Activated CD4-positive, alpha-beta T cell treated with anti-CD3 and anti-CD28 coated beads, Interleukin-2, amount 10 ng/mL, durations not matched to agents 7 days and 5 days (primary cell): ENCODE measurements at places on chromosomes 2 and 18.
A peak's percentile ranks its signal among the peaks of the same experiment; 100 is the strongest.

DNA sequence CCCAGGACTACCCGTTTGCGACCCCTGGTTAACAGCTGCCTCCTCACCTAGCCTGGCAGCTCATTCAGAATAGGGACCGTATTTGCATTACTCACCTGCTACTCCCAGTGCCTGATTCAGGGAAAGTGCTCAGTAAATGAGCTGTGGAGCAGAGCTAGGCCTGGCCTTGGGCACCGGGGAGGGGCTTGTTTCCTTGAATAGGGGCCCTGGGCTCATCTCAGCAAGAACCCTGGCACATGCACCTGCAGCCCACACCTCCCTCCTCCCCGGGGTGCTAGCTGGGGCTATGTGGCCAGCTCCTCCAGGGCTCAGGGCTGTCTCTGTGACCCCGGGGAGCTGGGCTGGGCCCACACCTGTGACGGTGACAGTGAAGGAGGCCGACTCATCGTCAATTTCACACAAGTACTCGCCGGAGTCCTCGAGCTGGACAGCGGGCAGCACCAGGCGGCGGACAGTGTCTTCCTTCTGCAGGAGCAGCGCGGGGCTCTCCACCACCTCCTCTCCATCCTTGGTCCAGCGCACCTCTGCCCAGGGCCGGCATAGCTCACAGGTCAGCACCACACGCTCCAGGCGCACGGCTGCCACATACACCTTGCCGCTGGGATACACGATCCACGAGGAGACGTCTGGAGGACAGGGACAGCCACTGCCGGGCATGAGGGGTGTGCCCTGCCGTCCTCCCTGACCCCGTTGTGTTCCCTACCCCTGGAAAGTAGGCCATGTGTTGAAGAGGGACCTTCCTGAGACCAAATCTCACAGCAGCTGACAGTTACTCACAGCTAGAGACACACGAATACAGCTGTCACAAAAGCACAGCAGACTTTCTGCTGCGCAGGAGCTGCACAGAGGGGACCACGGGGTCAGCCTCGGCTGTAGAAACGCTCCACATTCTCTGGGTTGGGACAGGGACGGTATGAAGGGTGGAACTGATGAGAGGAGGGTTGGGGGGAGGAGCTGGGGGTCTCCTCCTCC is 9.0 kb downstream of the OBSL1 start:
- no peak for DNase-seq

- DNase-seq = no peak
Measured at GRCh38 chr2:47654790-47655562, 128.0 kb upstream of the MSH6 start.

- DNase-seq = no peak
Measured at GRCh38 chr18:26460449-26461091, 87.8 kb downstream of the KCTD1 start.

DNA sequence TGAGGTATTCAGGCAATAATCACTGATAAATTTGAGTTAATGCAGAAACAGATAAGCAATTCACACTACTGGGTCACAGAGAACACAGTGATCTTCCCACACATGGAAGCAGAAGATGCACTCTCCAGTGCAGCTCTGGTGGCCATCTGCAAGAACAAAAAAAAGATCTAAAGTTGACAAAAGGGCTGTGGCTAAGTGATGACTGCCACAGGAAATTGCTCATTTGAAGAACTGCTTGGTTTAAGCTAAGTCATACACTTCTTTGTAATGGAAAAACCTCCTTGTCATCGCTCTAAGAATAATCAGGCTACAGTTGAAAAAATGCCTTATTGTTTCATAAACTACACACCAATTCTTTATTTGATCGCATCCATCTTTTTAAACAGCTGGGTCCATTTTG is 115.1 kb downstream of the DTNB start:
- peak; percentile 62 for DNase-seq

- DNase-seq = no peak
Measured at GRCh38 chr2:143140864-143141661, 11.8 kb downstream of the ARHGAP15 start.

DNA sequence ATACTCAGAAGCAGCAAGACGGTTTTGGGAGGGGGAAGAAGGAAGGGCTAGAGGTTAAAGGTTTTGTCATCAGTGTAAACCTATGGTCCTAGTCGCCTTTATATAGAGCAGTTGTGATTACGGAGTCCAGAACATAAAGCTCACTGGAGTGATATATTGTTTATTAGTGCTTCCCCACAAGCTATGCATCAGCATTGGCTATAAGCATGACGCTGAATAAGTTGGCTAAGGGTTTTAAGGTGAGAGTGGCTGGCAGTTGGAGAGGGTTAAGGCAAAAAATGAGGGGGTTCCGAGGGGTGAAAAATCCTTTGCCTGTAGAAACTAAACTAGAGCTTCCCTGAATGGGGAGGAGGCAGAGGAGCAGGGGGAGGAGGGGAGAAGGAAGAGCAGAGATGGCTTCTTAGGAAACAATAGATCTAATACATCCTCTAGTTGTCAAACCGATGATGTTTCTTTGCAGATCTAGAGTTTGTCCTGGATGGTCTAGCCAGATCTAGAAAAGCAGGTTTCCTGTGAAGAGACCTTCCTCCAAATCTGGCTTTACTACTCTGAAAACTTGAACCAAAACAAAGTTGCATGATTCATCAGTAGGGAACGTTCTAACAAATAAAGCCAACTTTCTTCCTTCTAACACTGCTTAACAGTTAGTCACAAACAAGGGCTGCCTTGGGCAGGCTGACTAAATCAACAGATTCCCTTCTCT is 2.5 kb downstream of the KLF7 start:
- DNase-seq = no peak

DNA sequence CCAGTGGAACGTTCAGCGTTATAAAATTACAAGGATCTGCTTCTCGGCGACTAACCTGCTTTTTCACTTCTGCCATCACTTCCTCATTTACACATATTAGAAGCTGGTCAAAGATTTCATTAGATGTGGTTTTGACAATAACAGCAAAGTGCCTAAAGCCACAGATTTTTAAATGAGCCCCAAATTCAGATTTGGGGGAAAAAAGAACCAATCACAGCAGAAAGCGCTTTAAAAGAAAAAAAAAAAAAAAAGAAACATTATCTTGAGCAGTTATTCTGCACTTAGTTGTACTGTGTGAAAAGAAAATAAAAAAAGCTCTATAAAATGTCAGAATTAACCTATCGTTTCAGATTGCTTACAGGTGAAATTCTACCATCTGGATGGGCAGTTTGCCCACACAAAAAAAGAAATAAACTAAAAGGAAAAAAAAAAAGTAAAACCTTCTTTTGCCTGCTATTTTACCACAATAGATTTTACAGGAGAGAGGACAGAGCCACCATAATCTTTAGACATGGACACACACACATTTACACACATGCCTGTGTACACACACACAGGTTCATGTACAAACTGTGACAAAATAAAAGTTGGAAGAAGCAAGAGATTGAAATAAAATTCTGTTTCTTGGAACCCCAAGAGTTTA is 167.2 kb downstream of the TCF4 start:
- DNase-seq = no peak

- DNase-seq = no peak
Measured at GRCh38 chr2:193228276-193228675, 1033.5 kb upstream of the TMEFF2 start.

DNA sequence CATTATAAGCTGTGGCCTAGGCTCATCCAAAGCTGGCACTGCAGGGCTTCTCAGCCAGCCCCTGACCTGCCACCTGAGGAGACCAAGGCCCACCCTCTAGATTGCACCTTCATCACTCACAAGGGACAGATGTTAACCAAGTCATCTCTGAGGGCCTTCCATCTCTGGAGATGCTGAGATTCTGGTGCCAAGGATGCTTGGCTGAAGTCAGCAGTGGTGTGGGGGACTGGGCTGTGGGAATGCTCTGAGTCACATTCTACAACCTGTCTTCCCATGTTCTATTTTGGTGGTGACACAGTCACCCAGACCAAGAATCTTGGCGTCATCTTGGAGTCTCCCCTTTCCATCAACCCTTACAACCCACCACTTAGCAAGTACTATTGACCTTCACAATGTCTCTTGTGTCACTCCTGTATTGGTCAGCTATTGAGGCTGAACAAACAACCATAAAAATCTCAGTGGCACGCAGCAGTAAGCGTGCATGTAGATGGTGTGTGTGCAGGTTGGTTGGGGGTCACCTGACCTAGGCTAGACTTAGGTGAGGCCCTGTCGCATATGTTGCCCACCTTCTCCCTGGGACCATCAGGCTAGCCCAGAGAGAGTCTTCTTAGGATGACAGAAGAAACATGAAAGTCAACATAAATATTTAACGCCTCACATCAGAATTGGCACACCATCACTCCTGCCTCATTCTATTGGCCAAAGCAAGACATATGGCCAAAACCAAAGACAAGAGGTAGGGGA is 135.0 kb downstream of the SMAD7 start:
- DNase-seq = no peak

GRCh38 chr2:215861607-215862350 is 151.6 kb downstream of the MREG start:
- no peak for DNase-seq

GRCh38 chr2:68767996-68768395 is 33.4 kb downstream of the ARHGAP25 start:
- DNase-seq = no peak

DNA sequence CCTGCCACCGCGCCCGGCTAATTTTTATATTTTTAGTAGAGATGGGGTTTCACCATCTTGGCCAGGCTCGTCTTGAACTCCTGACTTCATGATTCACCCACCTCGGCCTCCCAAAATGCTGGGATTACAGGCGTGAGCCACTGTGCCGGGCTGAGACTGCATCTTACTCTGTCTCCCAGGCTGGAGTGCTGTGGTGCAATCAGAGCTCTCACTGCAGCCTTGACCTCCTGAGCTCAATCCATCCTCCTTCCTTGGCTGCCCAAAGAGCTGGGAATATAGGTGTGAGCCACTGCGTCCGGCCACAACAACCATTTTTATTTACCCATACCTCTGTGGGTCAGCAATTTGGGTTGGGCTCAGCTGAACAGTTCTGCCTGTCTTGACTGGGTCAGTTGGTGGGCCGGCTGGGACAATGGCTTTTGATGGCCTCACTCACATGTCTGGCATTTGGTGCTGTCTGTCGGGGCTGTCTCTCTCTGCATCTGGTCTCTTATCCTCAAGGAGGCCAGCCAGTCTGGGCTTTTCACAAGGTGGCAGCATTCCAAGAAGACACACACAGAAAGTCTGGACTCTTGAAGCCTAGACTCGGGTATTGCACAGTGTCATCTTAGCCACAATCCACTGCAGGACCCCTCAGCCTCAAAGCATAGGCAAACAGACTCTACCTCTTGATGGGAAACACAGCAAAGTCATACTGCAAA is 116.8 kb upstream of the GATA6 start:
- DNase-seq = no peak

- DNase-seq = no peak
Measured at GRCh38 chr2:47237375-47238334, 82.5 kb upstream of the STPG4 start.

- DNase-seq = no peak
Measured at GRCh38 chr2:201891676-201892075, 85.3 kb downstream of the CDK15 start.

- DNase-seq = no peak
Measured at GRCh38 chr2:229133155-229133772, 137.8 kb downstream of the PID1 start.

GRCh38 chr2:157259386-157259785 is 1.9 kb downstream of the GALNT5 start:
- DNase-seq = no peak

- DNase-seq = no peak
Measured at GRCh38 chr18:51171223-51171622, 26.3 kb downstream of the MEX3C start.

DNA sequence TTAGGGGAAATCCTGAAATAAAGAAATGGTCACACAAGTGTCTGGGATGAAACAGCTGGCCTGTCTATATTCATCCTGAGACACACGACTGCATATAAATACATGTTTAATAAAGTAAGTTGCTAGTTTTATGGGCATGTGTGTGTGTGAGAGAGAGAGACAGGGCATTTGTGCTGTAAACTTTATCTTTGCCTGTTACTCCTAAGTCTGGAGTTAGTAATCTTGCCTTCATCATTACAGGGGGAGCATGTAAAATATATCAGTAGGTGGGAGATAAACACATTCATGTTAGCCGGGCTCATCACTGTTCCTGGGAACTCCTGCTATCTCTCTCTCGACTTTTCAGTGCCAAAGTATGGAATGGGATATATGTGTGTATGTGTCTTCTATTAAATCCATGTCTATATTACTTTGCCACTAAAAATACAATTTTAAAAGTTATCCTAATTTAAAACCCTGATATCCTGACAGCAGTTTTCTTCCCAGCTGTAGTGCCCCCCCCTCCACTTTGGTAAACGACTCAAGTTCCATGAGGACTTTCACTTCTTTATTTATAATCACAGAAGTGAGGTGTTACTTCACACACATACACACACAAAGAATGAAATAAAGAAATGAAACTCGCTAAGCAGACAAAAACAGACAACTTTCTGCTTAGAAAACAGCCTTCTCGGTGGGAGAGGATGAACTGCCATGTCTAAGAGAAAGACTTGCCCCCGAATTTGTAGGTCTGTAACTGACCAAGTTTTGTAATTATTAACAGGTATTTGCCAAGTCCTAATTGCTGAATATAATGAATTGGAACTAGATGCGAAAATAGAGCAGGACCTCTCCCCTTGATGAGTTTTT is 947 bp downstream of the ZEB2 start:
- no peak for DNase-seq

DNA sequence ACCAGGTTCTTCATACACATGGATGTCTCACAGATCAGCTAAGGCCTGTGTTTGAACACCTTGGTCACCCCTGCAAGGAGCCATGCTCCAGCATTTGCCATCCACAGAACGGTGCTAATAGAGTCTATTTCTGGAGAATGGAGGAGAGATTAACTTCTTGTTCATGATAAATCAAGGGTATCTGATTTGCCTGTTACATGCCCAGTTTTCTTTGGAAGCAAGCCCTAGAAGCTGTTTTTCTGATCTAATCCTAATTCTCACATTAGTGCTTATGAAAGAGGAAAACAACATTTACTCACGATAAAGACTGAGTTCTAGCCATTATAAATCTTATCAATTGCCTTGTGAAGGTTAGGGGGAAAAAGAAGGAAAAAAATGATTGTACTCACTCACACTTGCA is 119.6 kb upstream of the DTNA start:
- DNase-seq = no peak
